ENCODE measurements at places on chromosomes 5 and 9.

DNA sequence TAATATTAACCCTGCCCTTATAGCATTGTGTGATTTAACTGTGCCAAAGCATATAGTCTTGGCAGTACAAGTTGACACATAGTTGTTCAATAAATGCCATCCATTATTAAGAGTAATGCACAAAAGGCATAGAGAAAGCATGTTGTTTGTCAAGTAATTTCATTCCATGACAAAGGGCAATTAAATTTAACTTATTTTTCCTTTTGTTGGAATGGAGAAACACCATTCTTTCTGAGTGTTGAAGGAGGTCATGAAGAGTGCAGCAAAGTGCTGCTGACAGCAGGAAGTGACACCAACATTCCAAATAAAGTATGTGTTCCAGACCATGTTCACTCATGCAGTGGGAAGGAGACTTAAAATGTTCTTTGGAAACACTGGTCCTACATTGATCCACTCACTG lies 29.1 kb downstream of the ANKDD1B start:
- no peak for DNase-seq

- DNase-seq: peak; percentile 5
These were observed 25.0 kb downstream of the LMNB1 start for GRCh38 chr5:126801992-126802294.

- DNase-seq: no peak
These were observed 12.6 kb downstream of the HNRNPH1 start for GRCh38 chr5:179610903-179611265.

- DNase-seq: no peak
These were observed 46.4 kb upstream of the EXOC3 start for GRCh38 chr5:396531-396961.

- no peak for DNase-seq
These were observed 121.5 kb downstream of the SV2C start for GRCh38 chr5:76204713-76205112.

- no peak for DNase-seq
These were observed 38.3 kb downstream of the RGS3 start for GRCh38 chr9:113501852-113502251.

DNA sequence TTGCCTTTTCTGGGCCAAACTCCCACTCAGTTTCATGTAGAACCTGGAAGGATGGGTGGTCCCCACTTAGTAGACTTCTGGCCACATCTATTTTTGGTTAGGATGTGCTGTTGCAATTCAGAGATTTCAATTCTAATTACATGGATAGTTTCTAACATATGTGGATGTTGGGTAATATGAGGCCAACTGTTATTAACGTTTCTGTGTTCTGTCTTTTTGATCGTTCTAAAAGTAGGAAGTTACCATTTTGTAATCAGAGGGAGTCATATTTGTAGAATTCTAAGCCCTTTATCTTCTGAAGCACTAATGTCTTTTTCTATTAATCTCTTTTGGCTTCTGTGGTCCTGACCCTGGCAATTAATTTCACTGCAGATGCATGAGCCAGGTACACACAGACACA lies 141.6 kb upstream of the SPEF2 start:
- DNase-seq: no peak

DNA sequence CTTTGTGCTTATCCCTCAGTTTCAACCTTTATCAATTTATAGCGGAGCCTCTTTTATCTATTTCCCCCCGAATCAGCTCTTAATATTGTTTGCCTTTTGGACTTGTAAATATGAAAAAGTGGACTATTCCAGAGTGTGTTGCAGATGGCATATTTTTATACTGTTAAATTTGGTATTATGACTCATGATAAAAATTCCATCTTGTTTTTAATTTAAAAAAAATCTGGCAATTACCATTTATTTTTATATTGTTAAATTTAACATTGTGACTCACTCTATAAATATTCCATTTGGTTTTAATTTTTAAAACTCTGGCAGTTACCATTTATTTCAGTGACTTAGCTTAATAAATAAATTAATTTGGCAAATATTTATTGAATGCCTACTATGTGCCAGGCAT lies 37.5 kb downstream of the RBM27 start:
- no peak for DNase-seq

GRCh38 chr9:70093944-70094343 lies 50.3 kb downstream of the MAMDC2 start:
- no peak for DNase-seq

DNA sequence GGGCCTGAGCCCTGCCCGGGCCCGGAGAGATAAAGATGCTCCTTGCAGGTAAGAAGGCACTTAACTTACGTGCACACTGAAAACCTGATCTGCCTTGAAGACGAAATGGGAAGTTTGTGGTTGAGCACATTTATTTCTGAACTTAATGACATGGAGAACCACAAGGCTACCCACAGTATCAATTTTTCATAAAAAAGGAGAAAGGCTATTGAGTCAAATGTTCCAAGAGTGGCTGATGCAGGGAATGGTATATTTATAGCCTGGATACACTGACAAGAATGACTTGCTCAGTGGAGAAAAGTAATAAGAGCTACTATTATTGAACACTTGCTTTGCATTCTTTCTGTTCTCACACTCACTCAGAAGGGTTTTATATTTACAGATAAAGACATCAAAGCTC lies 419.3 kb downstream of the ACTL7B start:
- DNase-seq: no peak

DNA sequence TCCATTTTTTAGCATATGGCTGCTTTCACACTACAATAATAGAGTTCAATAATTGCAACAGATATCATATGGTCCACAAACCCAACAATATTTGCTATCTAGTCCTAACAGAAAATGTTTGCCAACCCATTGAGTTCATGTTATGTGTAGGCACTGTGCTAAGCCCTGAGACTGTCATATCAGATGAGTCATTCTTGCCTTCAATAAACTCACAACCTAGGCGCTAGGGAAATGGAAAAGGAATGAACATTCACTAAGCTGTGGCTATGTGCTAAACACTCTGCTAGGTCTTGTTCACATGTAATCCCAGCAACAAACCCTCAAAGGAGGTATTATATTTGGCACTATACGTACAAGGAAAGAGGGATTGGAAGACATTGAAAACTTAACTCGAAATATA lies 8.4 kb upstream of the TIMD4 start:
- DNase-seq: no peak

DNA sequence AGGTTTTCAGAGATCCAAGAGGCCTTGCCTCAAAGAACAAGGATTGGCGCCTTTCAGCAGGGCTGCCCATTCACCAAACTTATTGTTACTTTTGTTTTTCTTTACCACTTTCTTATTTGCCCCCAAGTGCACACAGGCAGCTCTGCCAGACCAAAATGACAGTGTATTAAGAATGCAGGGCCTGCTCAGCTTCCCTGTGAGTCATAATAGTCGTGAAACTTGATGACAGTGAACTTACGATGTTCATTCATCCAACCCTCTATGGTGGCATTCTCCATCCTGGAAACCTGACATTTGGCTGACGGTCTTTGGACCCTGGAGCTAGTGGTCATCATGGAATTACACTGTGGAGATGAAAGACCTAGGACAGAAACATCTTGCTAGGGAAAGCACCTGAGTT lies 44.3 kb downstream of the UBE2QL1 start:
- no peak for DNase-seq

- no peak for DNase-seq
These were observed 152.5 kb downstream of the EFNA5 start for GRCh38 chr5:107518190-107518589.

- no peak for DNase-seq
These were observed 362.4 kb upstream of the ACTBL2 start for GRCh38 chr5:57845025-57845424.

DNA sequence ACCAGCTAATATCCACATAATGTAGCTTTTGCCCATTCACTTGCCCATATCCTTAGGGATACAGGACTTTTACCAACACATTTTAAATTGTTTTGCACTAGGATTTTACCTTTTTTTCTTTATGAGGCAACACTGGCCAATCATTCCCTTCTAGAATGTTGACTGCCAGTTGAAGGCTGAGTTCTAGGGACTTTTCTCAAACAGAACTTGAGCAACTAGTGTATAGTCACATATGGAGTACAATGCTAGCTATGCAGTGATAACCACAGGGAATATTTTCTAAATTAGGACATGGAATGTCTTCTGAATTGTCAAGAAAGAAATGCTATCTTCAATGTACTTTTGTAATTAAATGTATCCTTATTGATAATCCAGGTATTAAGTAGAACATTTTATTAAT lies 133.6 kb downstream of the OXCT1 start:
- no peak for DNase-seq

DNA sequence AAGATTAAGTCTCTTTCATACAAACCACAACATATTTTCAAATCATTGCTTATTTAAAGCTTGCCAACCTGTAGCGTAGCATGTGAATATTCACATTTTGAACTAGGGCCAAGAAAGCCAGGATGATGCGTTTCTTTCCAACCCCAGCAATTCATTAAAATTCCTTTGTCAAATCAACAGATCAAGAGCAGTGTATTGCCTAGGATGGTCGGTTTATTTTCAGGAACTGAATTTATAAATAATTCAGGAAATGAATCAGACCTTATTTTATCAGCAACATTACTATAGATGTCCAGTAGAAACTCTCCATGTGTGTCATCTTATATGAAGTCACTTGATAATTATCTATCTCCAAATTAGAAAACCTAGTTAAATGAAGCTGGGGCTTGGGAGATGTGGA lies 13.2 kb upstream of the AUH start:
- no peak for DNase-seq

GRCh38 chr5:17187011-17187785 lies 30.2 kb upstream of the BASP1 start:
- DNase-seq: no peak

Measured in NCI-H446 (cell line).